ENCODE measurements at places on chromosomes 4 and X.

DNA sequence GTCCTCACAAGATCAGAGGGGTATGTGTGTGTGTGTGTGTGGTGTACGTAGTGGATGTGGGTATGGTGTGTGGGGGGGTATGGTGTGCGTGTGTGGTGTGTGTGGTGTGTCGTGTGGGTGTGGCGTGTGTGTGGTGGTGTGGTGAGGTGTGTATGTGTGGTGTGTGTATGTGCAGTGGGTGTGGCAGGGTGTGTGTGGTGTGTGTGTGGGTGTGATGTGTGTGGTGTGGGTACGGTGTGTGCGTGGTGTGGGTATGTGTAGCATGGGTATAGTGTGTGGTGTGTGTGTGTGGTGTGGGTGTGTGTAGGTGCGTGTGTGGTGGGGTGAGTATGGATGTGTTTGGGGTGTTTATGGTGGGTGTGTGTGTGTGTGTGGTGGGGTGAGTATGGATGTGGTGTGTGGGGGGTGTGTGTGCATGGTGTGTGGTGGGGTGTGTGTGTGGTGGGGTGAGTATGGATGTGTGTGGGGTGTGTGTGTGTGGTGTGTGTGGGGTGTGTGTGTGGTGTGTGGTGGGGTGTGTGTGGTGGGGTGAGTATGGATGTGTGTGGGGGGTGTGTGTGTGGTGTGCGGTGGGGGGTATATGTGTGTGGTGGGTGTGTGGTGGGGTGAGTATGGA lies 182.0 kb downstream of the PALLD start:
- DNase-seq = no peak

DNA sequence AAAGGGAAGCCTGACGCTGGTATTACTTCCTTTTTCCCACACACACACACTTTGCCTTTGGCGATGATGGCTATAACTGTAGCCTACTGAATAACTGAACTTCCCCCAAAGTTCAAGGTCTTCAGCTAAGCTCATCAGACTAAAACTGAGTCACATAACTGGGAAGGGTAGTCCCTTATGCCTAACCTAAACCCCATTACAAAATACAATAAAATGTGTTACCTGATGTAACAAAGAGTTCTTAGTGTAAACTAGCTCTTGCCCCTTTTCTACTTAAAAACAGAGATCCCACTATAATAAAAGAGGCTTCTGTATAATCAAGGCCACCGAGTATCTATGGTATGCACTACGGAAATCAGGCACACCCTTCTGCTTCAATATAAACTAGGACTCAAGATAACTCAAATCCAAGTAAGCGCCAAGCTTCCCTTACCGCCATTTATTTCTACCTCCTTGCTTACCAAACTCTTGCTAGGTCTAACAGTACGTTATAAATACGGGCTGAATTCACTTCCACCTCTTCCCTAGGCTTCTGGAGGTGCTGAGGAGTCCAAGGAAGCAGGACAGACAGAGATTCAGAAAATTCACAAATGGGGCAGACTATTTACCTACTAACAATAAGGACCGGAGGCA lies 2.4 kb downstream of the OTUD4 start:
- DNase-seq = no peak

GRCh38 chrX:40040686-40041461 lies 56.9 kb downstream of the BCOR start:
- no peak for DNase-seq

GRCh38 chr4:94590493-94590892 lies 138.8 kb downstream of the PDLIM5 start:
- no peak for DNase-seq

- DNase-seq = no peak
Observed at GRCh38 chrX:153496590-153496959, 1.8 kb downstream of the BGN start.

DNA sequence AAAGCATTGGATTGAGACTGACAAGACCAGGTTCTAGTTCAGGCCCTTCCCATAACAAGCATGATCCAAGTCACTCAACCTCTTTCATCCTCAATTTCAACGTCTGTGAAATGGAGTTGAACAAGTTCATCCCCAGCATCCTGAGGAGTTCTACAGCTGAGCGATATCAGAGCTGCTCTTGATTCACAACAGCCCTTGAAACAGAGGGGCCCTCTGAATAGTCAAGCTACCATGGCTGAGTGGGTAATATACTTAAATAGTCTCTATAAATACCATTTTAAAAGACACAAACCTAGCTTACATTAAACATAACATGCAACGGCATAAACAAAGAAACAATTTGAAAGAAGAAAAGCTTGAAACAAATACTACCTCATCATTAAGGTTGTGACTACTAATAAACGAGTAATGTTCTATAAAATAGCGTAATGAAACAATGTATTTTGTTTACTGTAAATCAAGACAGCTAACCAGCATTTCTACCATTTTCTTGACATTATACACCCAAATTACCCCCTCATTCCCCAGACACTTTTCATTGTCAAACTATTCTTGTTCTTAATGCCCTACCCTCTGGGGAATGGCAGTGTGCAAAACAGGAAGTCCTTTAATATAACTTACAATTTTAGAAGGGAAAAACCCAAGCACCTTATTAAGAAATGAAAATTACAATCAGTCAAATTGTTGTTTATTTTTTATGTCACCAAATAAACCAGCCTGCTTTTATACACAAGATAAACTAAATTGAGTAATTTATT lies 202.3 kb downstream of the PARM1 start:
- DNase-seq = no peak

GRCh38 chrX:72201836-72202536 lies 20.4 kb downstream of the PIN4 start:
- no peak for DNase-seq

DNA sequence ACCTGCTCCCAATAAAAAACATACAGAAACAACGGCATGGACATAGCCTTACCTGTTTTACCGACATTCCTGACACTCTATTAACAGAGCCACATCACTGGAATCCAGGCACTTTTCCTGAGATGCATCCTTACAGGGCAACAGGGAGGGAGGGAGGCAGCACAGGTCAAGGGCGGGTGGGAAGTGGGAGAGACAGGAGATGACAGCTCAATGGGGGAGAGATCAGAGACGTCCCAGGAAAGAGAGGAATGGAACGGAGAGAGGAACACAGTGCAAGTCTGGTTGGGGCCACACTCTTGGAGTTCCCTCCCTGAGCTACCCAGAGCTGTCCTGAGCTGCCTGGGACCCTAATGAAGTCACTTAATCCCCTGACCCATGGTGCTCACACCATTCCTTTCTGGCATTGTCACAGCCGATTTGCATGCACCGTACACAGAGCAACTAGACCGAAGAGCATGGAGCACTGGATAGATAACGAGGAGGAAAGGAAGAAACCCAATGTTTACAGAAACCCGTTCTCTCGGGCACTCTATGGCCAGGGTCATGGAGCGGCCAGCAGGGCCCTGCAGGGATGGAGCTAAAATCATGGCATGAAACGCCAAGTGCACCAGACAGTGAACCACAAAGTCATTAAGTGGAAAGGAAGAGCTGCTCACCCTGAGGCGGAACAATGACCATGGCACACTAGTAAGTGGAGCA lies 93.1 kb downstream of the NSUN7 start:
- DNase-seq = no peak
